ENCODE measurements at places on chromosomes 4 and X. TPM values are rescaled to one million over a fixed set of nuclear protein-coding genes. Genes with fewer than 3 reads are reported as not detected.

KCND1 gene
- total RNA-seq: 0.50 TPM

SNX25 gene
- 11.1 TPM for total RNA-seq

NAA11 gene
- not detected for total RNA-seq

SATL1 gene
- total RNA-seq: not detected

BRCC3 gene
- 7.9 TPM for total RNA-seq

GRID2 gene
- 0.29 TPM for total RNA-seq

SEC24D gene
- total RNA-seq: 13.3 TPM

NUDT10 gene
- not detected for total RNA-seq

MAP3K15 gene
- 0.09 TPM for total RNA-seq

SSX3 gene
- total RNA-seq: not detected

CT83 gene
- total RNA-seq: not detected

MAGEC3 gene
- 0.29 TPM for total RNA-seq
